ENCODE measurements at places on chromosomes 16 and 17.

DNA sequence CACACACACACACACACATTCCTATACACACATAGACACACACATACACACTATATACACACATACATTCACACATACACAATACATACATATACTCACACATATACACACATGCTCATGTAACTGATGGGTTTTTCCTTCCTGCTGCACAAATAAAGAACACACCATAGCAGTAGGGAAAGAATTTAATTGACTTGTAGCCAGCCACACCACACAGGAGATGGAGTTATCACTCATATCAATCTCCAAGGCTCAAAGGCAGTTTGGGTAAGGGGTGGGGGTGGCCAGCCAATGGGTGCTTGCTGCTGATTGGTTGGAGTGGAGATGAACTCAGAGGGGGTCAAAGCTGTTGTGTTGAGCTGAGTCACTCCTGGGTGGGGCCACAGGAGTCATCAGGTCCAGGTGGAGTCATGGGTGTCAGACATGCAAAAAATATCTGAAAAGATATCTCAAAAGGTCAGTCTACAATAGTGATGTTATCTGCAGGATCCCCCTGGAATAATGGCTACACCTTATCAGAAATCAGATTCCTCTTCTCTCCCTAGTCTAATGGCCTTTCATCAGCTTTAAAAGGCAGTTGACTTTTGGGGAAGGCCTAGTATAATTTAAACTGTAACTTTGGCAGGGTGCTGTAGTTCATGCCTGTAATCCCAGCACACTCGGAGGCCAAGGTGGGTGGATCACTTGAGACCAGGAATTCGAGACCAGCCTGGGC is 46.1 kb downstream of the WSB1 start:
- no peak for DNase-seq

DNA sequence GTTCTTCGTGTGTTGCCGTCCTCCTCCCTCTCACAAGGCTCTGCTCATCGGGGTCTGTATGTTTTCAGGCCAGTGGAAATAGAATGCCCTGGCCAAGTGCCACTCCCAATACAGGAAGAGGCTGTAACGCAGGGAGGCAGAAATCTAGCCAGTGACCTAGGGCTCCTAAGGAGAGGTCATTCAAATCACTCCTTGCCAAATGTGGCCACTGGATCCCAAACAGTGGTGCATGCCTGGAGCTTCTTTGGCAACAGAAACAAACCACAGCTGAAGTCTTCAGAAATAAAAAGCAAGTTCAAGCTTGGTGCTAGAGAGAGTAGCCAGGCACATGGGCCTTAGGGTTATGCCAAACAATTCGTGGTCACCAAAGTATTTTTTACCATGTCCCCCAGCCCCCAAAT is 66.1 kb downstream of the SMG6 start:
- no peak for DNase-seq

- DNase-seq, result no peak
These were observed 161.2 kb upstream of the IRX3 start for GRCh38 chr16:54447576-54448440.

GRCh38 chr16:56513972-56514371 is 5.9 kb downstream of the BBS2 start:
- peak; percentile 42 for DNase-seq

- DNase-seq, result no peak
These were observed 1.1 kb downstream of the C1QTNF1 start for GRCh38 chr17:79024901-79025737.

GRCh38 chr16:83464991-83465390 is 342.8 kb upstream of the HSBP1 start:
- DNase-seq, result no peak

GRCh38 chr17:9179602-9180001 is 158.3 kb downstream of the NTN1 start:
- DNase-seq, result no peak

- no peak for DNase-seq
These were observed 165.7 kb downstream of the SHISA6 start for GRCh38 chr17:11406716-11407115.

- no peak for DNase-seq
These were observed 26.6 kb downstream of the GSE1 start for GRCh38 chr16:85639529-85640253.

GRCh38 chr16:77383606-77384187 is 51.1 kb downstream of the ADAMTS18 start:
- no peak for DNase-seq

DNA sequence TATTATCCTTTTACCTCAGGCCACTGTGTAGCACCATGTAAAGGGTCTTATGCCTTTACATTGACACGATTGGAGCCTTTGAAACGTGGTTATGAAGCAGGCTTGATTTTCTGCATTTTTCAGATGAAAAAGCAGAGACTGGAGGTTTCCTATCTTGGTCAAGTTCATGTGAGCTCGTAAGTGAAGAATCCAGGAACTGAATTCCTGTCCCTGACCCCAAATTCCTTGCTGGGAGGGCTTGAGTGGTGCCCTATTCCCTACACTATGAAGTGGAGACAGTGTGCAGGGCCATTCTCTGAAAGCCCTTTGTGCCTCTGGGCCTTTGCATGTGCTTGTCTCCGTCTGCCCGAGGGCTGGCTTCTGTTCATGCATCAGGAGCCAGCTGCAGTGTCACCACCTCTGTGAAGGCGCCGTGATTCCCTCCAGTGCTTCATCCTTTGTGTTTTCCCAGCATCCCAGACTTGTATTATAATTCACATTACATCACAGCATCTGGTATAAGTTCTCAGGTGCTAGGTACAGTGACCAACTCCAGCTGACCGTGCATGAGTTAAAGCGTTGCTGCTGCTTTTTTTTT is 181.1 kb downstream of the SNX29 start:
- no peak for DNase-seq

- no peak for DNase-seq
These were observed 586 bp downstream of the GLYR1 start for GRCh38 chr16:4846503-4846900.

DNA sequence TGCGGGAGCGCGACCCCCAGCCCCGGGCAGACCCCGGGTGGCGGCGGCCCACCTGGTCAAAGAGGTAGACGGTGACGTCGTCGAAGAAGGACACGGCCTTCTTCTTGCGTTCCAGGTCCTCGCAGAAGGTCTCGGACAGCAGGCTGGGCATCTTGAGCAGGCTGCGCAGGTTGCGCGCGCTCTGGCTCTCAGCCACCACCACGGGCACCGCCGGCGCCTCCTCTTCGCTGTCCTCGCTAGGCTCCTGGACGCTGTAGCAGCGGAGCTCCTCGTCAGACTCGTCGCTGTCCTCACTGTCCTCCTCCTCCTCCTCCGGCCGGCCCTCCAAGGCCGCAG is 45.2 kb upstream of the PVALEF start:
- DNase-seq, result no peak

DNA sequence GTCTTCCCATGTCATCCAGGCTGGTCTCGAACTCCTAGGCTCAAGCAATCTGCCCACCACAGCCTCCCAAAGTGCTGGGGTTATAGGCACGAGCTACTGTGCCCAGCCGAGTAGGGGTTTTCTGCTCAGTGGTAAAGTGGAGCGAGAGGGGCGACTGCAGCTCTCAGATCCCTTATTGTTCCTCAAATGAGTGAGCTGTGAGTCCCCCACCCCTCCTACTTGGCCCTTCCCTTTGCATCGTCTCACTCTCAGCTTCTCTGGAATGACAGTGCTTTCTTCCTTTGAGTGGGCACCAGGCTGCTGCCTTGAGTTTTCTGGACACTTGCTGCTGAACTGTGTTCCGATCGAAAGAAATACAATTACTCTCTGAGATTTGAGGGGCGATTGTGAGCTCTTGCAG is 63.5 kb downstream of the MSI2 start:
- no peak for DNase-seq

GRCh38 chr17:6348891-6349290 is 86.0 kb downstream of the AIPL1 start:
- DNase-seq, result no peak

Data from glomerular endothelial cell (primary cell).